GM23248 (cell line): ENCODE measurements at places on chromosomes 13 and 19. TPM values are rescaled to one million over a fixed set of nuclear protein-coding genes. Genes with fewer than 3 reads are reported as not detected.
A peak's percentile ranks its signal among the peaks of the same experiment; 100 is the strongest.

The MED26 gene
- 6.2 and 6.7 TPM in 2 replicates for total RNA-seq

The CCDC70 gene
- not detected in 2 replicates for total RNA-seq

The GRAMD1A gene
- total RNA-seq, result 17.3 and 20.5 TPM in 2 replicates

The ZNF793 gene
- total RNA-seq, result 1.8 and 2.9 TPM in 2 replicates

The LILRA5 gene
- not detected in 2 replicates for total RNA-seq

The PLIN5 gene
- total RNA-seq, result not detected in 2 replicates

- no peak for DNase-seq
These were observed 22.1 kb downstream of the FBN3 start for GRCh38 chr19:8127311-8127710.

- no peak for DNase-seq
These were observed 313.4 kb upstream of the DACH1 start for GRCh38 chr13:72180253-72180952.

DNA sequence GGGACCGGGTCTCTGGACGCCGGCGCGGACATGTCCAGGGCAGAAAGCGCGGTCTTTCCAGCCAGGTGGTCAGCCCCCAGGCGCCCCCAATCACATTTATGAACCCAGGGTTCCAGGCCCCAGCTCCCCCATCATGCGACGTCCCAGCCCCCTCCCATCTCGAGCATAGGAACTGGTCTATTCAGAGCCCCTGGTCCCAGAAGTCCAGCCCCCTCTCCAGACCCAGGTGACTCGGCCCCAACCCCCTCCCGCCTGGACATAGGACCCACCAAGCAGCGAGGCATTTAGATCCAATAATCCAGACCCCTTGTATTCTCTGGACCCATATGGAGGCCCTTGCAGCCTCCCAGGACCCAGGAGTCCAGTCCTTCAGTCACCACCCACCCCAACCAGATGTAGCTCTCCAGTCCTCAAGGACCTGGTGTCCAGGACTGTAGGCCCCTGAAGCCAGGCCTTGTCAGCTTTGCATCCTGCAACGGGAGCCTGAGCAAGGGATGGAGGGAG is 501 bp downstream of the APLP1 start:
- DNase-seq, result no peak

DNA sequence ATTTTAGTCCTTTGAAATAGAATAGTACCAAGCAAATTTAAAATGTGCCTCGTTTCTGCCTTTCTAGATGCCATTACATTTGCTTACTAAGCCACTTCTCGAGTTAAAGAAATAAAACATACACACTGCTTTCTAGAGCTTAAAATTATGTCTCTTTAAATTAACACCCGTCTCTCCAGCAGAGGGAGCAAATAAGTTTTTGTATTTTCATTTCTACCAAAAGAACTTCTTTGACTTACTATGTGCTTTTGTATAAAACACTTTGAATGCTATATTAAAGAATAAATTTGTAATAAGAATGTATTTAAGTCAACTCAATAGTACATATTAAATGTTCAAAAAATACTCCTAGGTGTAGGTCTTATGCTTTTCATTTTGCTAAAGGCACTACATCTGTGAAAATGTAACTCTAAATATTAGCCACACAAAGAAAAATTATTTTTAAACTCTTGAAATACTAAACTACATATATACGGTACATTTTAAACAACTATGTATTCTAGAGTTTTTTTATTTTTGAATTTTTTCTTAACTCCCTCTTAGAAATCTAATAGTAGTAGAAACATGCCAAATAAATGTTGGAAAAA is 269.3 kb upstream of the MIR17HG start:
- DNase-seq, result peak; percentile 1

GRCh38 chr13:43653980-43654379 is 132.8 kb downstream of the ENOX1 start:
- no peak for DNase-seq

GRCh38 chr19:47391510-47392223 is 27.7 kb downstream of the MEIS3 start:
- peak; percentile 76 for DNase-seq

DNA sequence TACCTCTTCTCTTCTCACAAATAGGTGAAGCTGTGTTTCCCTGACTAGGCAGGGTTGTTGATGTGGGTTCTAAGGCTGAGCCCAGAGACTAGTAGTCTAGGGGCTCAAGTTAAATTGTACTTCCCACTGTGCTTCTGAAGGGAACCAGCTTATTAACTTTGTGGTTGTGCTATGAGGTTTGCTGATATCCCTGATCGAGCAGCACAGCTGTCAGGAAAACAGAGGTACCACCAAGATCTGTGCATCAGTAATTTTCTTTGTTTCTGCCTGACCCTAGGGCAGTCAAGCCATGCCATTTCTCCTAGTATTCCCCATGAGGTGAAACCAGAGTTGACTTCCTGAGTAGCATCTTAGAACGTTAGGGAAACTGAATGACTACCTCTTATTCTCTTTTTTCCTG is 853.8 kb upstream of the MIR17HG start:
- DNase-seq, result no peak

DNA sequence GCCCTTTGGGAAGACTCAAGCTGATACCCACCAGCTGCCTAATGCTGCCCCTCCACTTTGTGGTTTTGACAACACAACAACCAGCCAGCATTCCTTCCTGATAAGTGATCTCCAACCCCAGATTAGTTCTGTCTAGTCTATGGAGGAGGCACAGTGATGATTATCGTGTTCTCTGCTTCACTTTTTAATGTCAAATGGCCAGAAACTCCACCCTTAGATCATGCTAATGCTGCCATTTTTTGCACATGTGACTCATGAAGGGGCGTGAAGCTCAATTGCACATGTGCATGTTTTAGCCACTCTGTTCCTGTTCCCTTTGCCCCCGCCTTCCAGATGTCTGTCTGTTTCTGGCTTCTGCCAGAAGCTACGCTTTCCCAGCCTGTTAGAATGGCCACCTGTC is 199.8 kb downstream of the COG6 start:
- DNase-seq, result no peak

- DNase-seq, result no peak
These were observed 17.1 kb downstream of the NWD1 start for GRCh38 chr19:16736709-16737108.

DNA sequence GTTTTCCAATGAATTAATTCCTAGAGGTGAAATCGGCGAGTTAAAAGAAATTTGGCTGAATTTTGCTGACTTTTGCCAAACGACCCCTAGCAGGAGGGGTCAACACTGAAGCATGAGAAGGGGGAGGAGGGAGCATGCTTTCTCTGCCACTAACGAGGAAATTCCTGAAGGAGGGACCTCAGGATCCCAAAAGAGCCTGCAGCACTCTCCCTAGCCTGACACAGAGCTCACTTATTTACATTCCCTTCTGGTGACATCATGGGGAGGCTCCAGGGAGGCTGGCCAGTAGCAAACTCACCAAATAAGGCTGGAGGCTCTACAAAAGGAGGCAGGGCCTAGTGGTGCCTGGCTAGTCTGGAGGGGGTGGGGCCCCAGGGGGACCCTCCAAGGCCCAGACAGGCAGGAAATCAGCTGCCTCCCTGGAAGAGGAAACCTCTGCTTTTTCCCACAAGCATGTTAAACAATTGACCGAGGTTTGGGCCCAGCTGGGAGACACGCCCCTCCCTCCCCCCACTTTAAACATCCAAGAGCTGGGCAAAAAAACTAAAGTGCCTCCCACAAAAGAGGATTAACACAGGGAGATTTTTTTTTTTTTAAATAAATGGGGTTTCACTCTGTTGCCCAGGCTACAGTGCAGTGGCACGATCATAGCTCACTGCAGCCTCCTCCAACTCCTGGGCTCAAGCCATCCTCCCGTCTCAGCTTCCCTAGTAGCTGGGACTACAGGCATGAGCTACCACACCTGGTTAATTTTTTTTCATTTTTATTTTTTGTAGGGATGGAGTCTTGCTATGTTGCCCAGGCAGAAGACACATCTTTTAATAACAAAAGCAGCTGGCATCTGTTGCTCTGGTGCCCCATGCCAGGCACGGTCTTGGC is 2.1 kb downstream of the DAPK3 start:
- DNase-seq, result peak; percentile 98

- DNase-seq, result peak; percentile 75
These were observed 11.0 kb downstream of the CYTH2 start for GRCh38 chr19:48480183-48480557.
